ENCODE measurements at places on chromosomes 5 and 9.

DNA sequence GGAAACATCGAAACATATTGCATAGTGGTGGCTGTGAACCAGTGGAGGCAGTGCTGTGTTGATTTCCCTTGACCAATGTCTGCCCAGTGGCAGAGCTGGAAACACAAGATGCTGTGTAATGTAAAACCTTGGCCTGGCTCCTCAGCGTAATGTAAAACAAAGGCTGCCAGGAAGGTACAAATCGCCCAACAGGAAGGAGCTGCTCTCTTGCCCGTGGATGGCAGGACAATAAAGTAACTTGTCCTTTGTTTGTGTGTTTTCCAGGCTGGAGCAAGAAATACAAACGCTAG, 143.4 kb downstream of the PALM2AKAP2 start:
- peaks cover 29% of the 10 kb centered on the region for H3K4me1 ChIP-seq
- no peak for DNase-seq
- H3K27ac ChIP-seq, result no peak overlapping the region
- H3K27me3 ChIP-seq, result no peaks in the 10 kb centered on the region

DNA sequence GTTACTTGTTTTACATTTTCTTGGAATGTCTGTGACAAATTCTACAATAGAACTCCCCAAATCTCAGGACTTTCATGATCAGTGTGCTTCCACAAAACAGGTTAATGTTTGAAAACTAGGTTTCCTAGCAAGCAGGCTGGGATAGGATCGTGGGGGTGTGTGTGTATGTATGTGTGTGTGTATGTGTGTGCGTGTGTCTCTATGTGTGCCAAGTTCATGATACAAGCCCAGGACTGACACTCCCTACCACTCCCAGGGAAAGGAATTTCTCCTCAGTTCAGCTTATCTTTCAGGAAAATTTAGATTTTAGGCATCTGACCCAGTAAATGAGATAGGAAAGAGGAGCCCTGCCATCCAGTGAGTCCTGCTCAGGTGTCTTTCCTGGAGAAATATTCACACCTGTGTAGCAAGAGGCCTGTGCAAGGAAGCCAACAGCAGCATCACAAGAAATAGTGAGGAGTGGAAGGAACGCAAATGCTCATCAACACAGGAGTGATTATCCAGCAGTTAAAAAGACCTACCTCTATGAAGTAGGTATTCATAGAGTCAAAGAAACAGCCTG, 13.8 kb upstream of the ABLIM3 start:
- no peaks in the 10 kb centered on the region for H3K27me3 ChIP-seq
- DNase-seq, result no peak
- no peaks in the 10 kb centered on the region for H3K4me1 ChIP-seq
- H3K4me3 ChIP-seq, result no peak overlapping the region
- no peak overlapping the region for H3K27ac ChIP-seq

DNA sequence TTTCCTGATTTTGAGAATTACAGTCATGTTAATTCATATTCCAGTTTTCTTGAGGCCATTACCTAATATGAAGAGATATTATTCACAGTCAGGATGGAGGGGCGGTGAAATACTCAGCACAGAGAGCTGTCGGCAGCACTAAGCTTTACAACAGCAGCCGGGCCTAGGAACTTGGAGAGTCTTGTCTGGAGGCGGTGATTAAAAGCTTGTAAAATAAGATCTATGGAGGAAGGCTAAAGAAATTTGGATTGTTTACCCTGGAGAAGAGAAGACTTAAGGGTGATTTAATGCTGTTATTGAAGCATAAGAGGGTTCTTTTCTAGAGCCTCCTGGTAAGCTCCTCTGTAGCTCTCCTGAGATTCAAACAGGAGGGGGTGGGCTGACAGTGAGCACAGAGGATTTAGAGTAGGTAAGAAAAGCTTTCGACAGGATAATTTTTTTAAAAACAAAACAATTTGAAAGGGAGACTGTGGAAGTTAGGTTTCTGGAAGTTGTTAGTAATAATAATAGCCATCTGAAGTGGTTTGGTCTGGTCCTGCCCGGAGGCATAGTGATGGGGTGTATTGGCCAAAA, 406.3 kb upstream of the ADAMTSL1 start:
- H3K36me3 ChIP-seq, result no peaks in the 10 kb centered on the region
- no peaks in the 10 kb centered on the region for H3K27me3 ChIP-seq
- H3K4me3 ChIP-seq, result no peak overlapping the region
- no peak for DNase-seq
- no peak overlapping the region for H3K27ac ChIP-seq

DNA sequence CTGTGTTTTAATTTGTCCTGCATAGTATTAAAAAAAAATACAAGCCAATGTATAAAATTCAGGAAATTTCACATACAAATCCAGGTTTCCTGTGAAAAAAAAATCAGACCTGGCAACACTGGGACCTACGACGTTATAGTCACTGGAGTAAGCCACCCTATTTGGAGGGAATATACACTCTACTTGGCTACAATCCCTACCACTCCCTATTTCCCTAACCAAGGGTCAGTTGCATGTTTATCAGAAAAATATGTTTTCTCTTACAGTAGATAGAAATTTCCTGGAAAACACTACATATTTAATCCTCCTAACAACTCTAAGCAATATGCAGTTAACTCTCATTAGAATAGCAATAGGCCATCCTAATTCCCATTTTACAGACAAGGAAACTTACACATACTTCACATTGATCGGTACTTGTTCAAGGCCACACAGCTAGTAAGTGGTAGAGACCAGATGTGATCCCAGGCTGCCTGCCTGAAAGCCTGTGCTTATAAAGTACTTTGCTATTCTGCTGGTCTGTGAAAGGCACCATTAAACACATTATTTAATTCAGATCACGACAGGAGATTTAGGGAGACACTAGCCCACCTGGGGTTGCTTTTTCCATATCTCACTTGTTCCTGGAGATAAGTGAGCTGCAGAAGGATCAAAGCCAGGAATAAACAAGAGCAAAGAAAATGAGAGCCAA, 70.8 kb downstream of the MFAP3 start:
- H3K27me3 ChIP-seq, result no peaks in the 10 kb centered on the region
- no peak for DNase-seq

DNA sequence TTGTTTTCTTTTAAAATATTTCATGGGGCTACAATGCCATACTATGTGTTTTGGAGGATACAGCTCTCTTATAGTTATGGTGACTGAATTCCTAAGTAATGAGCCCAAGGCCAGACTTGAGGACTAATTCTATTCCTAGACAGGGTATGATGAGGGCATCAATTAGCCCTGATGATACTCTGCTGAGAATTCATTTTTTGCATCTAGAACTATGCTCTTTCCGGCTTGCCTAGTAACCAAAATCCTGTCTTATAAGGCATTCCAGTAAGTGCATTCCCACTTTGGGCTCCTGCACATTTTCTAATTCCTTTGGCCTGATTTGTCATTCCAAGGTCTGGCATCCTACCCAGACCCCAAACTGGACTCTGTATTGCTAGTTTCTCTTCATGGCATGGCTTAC, 62.4 kb downstream of the MAT2B start:
- H3K27me3 ChIP-seq, result peaks cover 8% of the 10 kb centered on the region
- no peaks in the 10 kb centered on the region for H3K36me3 ChIP-seq
- H3K4me3 ChIP-seq, result no peak overlapping the region
- DNase-seq, result no peak

DNA sequence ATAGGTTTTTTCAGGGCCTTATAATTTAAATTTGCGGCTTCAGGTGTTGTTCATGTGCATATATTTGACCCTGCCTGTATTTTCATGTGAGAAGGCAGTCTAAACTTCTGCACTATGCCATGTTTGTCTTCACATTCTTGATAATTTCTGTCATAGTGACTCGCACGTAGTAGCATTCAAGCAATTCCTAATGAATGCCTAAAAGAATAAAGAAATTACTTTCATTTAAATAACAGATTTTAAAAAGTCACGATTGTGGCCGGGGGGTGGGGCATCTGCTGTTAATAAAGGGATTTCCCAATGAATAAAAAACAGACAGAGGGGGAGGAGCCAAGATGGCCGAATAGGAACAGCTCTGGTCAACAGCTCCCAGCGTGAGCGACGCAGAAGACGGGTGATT, 318.0 kb downstream of the ADAMTS6 start:
- no peak overlapping the region for H3K4me3 ChIP-seq
- no peaks in the 10 kb centered on the region for H3K4me1 ChIP-seq
- no peaks in the 10 kb centered on the region for H3K27me3 ChIP-seq

DNA sequence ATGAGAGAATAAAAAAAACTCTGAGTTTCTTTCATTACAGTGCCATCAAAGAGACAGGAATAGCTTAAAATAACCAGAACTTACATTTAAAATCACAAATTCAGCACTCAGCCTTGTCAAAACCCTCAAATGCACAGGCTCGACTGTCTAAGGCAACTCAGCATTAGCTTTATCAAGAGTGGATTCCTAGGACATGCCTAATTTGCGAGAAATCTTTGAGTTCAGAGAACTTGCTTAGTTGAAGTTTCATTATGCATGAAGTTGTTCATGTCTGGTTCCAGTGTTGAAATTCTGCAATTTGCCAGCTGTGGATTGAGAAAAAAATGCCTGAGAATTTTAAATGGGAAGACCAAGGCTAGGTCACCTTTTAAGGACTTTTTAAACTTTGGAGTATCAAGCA, 151.1 kb downstream of the LRRC70 start:
- DNase-seq, result no peak
- H3K4me3 ChIP-seq, result no peak overlapping the region
- no peaks in the 10 kb centered on the region for H3K4me1 ChIP-seq
- no peaks in the 10 kb centered on the region for H3K36me3 ChIP-seq
- no peak overlapping the region for H3K27ac ChIP-seq

DNA sequence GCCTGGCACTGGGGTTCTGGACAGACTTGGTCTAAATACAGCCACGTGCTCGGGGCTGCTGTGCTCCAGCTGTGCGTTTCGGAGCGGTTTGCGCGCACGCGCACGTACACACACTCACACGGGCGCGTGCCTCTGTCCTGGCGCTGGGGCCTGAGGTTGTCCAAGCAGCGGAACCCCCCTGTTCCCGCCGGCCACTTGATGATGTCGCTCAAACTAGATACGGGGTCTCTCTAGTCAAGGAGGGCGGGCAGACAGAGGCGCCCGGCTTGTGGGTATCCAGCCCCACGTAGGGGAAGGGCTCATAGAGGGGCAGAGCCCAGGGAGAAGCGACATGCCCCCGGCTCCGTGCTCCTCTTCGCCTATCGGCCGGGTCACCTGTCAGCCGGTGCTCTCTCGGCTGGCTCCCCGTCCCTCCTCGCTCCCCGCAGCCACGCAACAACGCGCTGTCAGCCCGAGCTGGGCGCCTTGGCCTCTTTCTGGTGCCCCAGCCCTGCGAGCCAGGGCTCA, 8.9 kb downstream of the NR2F1-AS1 start:
- H3K27me3 ChIP-seq, result peaks cover 31% of the 10 kb centered on the region
- no peaks in the 10 kb centered on the region for H3K36me3 ChIP-seq
- H3K4me1 ChIP-seq, result no peaks in the 10 kb centered on the region
- H3K4me3 ChIP-seq, result no peak overlapping the region

DNA sequence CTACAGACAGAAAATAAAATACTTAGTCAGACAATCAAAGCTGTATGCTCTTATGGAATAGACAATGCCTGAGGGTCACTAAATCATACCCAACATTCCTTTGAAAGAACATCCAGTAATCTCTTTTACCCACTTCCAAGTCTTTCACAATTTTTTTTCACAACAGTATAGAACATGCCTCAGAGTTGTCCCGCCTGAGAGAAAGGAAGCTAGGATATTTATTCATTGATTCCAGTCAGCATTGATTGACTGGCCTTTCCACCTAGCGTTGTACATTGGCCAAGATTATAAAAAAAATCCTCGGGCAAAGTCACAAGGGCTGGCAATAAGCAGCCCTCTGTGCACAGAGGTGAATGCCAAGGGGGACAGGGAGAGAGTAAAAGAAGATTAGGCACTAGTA, 318.1 kb upstream of the PIK3R1 start:
- no peaks in the 10 kb centered on the region for H3K36me3 ChIP-seq
- H3K4me3 ChIP-seq, result no peak overlapping the region
- DNase-seq, result no peak
- H3K27me3 ChIP-seq, result no peaks in the 10 kb centered on the region

DNA sequence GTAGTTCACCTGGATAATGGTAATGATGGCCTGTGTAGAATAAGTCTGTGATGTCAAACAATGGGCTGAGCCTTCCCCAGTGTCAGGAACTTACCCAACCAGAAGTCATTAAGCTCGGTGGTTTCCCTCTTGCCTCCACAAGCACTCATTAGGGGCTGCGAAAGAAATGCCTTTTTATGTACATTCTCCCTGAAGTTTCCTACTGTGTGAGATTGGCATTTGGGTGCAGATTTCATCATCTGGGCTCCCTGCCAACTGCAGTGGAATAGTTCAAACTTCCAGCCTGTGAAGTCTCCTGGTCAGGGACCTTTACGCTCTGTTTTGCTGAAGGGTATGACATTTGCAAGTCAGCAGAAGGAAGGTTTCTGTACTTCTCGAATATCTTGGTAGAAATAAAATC, 41.6 kb upstream of the TMEM215 start:
- no peaks in the 10 kb centered on the region for H3K4me1 ChIP-seq
- no peak overlapping the region for H3K4me3 ChIP-seq
- no peaks in the 10 kb centered on the region for H3K36me3 ChIP-seq

DNA sequence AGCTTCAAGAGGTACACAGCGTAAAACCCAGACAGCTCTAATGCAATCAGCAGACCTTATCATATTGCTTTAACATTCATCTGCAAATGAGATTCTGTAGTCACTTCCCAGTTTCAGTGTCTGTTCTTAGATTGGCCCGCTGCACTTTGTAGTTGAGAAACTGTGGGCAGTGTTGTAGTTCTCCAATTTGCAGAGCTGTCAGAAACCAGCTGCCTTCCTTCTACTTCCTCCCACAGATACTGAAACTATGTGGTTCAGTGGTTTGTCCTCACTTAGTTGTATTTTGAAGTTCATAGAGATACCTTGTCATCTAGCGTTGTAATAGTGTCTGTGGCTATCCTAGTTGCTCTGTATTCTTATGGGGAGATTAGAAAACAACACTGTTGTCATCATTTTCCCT, 39.6 kb upstream of the TRIM36 start:
- H3K36me3 ChIP-seq, result no peaks in the 10 kb centered on the region
- H3K4me1 ChIP-seq, result peaks cover 5% of the 10 kb centered on the region
- no peak overlapping the region for H3K27ac ChIP-seq

DNA sequence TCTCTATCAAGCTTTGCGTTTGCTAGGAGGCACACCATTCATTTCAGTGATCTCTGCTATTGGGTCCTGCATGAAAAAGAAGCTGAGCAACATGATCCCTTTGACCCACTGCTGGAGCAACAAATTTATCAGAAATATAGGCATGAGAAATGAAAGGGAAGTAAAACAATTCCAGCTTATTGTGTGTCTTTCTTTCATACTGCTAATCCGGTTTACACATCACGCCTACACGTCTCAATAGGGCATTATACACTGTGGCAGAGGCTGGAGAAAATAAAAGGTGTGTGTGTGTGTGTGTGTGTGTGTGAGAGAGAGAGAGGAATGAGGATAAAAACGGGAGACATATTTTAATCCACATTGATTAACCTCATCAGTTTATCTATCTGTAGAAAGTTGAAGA, 2.4 kb downstream of the PTCH1 start:
- DNase-seq, result no peak
- no peak overlapping the region for H3K4me3 ChIP-seq
- H3K27me3 ChIP-seq, result peaks cover 11% of the 10 kb centered on the region
- H3K4me1 ChIP-seq, result peaks cover 11% of the 10 kb centered on the region
- no peak overlapping the region for H3K27ac ChIP-seq

Data from GM12878 (cell line).